Colonic mucosa (tissue), 4 donors: ENCODE measurements at places on chromosomes 16 and 17. TPM values are rescaled to one million over a fixed set of nuclear protein-coding genes. Genes with fewer than 3 reads are reported as not detected.

The CA5A gene
- total RNA-seq = not detected

DNA sequence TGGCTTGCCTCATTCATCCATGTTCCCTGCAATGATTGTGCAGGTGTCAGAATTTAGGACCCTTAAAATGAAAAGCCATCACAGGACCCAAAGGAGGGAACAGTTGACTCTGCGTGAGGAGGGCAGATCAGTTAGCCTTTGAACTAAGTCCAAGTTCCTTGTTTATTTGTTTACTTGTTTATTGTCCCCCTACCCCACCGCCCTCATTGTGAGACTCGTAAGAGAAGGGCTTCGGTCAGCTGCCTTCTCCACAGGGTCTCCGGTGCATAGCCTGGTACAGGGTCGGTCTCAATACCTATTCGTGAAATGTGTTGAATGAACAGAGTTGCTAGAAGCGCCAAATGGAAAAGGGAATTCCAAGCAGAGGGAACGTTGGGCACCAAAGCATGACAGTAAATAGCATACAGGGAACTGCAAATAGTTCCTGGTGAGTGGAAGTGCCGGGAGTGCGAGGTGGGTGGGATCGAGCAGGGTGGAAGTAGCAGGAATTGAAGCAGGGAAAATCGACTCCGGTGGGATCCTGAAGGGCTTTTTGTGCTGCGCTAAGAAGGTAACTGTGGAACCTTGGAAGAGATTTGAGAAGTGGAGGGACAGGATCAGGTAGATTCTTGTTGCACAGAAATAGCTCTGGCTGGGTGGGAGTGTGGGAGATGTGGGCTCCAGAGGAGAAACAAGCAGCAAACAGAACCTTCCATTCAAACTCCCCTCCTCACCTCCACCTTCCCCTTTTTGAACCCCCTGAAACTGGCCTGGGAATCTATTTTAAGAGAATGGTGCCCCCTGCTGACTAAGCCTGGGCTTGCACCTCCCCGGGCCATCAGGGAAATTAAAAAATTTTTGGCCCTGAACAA lies 12.7 kb downstream of the SLC35B1 start:
- no peaks in the 10 kb centered on the region for H3K27me3 ChIP-seq
- H3K27ac ChIP-seq = no peak overlapping the region
- no peaks in the 10 kb centered on the region for H3K36me3 ChIP-seq
- no peak overlapping the region for H3K4me3 ChIP-seq

DNA sequence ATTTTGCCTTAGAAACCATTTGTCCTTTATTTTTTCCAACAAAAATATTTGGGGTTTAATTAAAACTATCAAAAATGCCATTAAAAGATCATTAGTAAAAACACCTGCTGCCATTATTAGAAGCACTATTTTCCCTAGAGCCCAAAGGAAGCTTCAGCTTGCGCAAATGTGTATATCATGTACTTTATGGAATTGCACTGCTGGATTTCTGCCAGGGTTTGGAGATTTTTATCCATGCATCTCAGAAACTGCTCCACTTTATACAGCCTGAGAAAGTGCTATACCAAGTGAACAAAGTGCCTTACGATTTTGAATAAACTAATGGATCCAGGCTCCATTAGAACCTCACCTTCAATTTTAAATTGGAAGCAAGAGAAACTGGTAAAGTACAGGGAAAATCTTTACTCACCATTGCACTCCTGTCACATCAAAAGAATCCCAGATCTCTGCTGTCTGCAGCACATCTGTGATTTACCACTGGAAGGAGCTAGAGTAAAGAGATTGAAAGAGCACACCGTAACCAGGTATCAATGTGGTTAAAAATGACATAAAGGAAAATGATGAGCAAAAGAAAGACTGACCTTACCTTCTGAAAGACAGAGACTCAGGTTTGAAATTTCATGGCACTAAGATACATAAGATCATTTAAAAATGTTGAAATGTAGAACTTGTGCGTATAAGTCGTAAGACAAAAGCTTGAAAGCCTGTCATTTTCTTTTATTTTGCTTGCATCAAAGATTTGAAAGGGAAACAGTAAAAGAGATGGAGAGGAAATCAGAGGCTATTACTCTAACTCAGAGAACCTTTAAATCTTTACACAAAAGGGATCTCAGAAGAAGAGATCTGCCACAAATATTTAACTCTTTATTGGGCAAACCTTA lies 678.1 kb upstream of the GOT2 start:
- no peaks in the 10 kb centered on the region for H3K36me3 ChIP-seq
- H3K27me3 ChIP-seq = no peaks in the 10 kb centered on the region
- no peak overlapping the region for H3K27ac ChIP-seq
- DNase-seq = no peak
- no peak overlapping the region for H3K4me3 ChIP-seq
- H3K4me1 ChIP-seq = no peaks in the 10 kb centered on the region

DNA sequence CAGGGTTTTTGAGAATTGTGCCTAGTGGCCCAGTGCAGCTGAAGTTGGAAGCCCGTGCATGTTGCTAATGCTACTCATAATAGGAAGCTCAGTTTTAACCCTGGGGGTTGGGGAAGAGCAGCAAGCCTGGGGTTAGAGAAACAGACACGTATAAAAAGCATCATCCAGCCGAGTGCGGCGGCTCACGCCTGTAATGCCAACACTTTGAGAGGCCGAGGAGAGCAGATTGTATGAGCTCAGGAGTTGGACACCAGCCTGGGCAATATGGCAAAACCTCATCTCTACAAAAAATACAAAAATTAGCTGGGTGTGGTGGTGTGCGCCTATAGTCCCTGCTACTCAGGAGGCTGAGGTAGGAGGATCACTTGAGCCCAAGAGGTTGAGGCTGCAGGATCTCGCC lies 2.3 kb upstream of the CLUH start:
- H3K27ac ChIP-seq = no peak overlapping the region
- no peak for DNase-seq
- no peaks in the 10 kb centered on the region for H3K27me3 ChIP-seq
- peaks cover 17% of the 10 kb centered on the region for H3K4me1 ChIP-seq

The CRHR1 gene
- not detected for total RNA-seq

DNA sequence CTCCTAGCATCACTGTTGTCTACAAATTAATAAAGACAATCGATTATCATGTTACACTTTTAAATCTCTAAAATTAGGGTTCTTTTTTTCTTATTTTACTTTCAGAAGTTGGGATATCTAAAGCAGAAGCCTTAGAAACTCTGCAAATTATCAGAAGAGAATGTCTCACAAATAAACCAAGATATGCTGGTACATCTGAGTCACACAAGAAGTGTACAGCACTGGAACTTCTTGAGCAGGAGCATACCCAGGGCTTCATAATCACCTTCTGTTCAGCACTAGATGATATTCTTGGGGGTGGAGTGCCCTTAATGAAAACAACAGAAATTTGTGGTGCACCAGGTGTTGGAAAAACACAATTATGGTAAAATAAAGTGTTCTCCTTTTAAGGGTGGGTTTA lies 2.4 kb downstream of the RAD51C start:
- no peak overlapping the region for H3K27ac ChIP-seq
- no peaks in the 10 kb centered on the region for H3K36me3 ChIP-seq
- H3K27me3 ChIP-seq = no peaks in the 10 kb centered on the region

DNA sequence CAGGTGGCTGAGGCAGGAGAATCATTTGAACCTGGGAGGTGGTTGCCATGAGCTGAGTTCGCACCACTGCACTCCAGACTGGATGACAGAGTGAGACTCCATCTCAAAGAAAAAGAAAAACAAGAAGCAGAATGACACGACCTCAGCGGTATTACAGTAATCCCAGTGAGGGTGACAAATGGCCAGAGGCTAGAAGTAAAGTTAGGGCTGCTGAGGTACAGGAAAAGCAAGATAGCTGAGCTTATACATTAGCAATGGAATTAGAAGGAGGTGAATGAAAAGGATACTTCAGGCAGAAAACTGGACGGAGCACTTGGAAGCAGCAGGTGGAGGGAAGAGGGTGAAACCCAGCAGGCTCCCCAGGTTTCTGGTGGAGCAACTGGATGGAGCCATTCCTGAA lies 26.1 kb upstream of the AMZ2 start:
- no peak overlapping the region for H3K27ac ChIP-seq
- no peak for DNase-seq
- no peaks in the 10 kb centered on the region for H3K27me3 ChIP-seq
- no peaks in the 10 kb centered on the region for H3K36me3 ChIP-seq
- no peaks in the 10 kb centered on the region for H3K4me1 ChIP-seq

DNA sequence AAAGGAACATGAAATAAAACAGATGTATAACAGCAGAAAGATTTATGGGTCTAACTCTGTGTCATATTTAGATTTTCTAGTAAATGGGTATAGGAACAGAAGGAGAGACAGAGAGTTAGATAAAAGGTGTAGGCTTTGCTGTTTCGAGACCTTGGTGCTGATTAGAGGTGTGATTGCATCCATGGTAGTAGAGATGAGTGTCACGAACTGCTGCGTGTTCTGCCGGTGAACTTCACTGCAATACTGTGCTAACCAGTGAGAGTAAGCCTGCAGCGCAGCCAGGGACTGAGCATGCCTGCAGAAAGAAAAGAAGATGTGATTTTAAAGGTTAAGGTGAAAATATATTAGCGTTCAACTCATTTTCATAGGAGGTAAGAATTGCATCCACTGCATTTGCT lies 53.7 kb upstream of the GSG1L start:
- no peak overlapping the region for H3K4me3 ChIP-seq
- H3K36me3 ChIP-seq = peaks cover 5% of the 10 kb centered on the region
- DNase-seq = no peak
- H3K27ac ChIP-seq = peak overlapping the region; percentile 37

The HIGD1B gene
- not detected for total RNA-seq
